Inflammatory macrophage treated with lipopolysaccharide for 1 hour (primary cell): ENCODE measurements at places on chromosomes 7 and 10.
A peak's percentile ranks its signal among the peaks of the same experiment; 100 is the strongest.

DNA sequence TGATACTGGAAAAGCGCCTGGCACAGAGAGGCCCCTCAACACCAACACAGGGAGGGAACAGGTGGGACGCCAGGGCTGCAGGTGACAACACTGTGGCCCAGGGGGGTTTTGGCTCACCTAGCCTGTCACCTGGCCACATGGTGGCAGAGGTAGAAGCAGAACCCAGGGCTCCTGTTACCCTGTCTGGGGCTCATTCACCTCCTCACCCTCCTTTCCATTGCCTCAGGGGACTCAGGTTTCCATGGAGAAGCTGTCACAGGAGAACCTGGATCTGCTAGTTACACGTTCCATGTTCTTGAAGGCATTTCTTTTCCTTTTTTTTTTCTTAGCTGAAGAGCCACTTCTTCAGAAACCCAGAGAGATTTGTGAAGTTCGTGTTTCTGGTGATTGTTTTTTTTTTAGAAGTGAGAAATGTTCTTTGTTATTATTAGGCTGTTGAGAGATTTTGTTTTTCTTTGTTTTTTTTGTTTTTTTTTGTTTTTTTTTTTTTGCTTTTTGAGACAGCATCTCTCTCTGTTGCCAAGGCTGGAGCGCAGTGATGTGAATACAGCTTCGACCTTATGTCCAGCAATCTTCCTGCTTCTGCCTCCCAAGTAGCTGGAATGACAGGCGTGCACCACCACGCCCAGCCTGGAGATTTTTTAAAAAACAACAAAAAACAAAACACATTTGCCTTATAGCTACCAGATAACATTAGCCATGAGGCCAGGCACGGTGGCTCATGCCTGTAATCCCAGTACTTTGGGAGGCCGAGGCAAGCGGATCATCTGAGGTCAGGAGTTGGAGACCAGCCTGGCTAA lies 16.0 kb downstream of the DENND2A start:
- DNase-seq = no peak

DNA sequence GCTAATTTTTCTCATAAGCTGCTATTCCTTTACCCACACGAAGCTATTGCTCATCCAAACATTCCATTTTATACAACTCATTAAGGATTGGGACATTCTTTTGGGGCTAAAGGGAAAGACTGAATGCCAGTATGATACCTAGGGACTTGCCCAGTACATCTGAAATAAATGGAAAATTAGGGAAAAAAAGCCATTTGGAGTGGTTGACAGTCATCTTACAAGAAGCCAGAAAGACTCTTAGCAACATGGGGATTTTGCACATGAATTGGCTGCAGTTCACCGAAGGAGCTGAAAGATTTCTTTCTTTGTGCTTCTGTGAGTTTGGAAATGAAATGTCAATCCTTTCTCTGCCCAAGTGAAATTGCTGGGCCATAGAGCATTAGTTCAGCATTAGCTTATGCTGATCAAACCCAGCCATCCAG lies 43.3 kb upstream of the MTURN start:
- DNase-seq = no peak

DNA sequence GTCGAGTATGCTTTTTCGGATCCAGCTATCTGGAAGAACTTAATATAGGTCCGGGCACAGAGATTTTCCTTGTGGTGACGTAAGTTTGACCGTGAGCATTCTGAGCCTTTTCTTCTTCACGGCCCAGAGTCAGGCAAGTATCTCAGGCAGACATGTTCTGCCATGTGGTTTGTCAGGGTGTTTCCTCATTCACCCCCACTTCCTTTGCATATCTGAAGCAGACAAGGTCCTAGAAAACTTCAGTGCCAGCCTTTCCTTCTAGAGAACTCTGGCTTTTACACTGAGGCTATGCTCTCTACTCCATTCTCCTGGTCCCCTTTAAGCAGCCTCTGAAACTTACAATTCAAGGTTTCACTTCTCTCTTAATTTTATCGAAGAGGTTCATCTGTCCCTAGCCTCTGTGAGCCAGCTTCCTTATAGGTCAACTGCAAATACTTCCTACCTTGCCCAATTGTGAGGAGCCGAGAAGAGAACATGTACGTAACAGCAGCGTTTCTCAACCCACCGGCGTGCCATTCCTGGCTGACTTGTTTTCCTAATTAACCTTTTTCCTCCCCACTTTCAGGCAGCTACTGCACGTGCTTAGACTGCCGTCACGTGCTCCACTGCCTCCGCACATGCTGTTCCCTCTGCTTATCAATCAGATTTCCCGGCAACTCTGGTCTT lies 47.3 kb downstream of the CDCA7L start:
- DNase-seq = peak; percentile 62

DNA sequence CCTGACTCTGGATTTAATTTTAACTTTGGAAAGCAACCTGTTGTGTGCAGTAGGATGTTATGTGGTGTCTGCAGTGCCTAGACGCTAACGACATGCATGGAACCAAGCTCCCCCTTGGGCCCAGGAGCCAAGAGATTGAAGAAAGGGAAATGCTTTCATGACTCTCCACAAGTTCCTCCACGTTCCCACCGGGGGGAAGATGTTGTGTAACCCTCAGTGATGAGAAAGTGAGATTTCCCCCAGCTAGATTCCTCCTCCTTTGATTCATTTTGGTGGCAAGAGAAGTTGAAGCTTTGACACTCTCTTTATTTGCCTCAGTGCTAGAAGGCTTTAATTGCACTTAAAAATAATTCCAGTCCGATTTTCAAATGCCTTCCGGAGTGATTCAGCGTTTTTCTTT lies 157.9 kb upstream of the INSYN2A start:
- DNase-seq = no peak

GRCh38 chr10:122637376-122637775 lies 62.3 kb downstream of the C10orf120 start:
- DNase-seq = no peak

- no peak for DNase-seq
Measured at GRCh38 chr10:11183015-11183414, 165.3 kb downstream of the CELF2 start.

DNA sequence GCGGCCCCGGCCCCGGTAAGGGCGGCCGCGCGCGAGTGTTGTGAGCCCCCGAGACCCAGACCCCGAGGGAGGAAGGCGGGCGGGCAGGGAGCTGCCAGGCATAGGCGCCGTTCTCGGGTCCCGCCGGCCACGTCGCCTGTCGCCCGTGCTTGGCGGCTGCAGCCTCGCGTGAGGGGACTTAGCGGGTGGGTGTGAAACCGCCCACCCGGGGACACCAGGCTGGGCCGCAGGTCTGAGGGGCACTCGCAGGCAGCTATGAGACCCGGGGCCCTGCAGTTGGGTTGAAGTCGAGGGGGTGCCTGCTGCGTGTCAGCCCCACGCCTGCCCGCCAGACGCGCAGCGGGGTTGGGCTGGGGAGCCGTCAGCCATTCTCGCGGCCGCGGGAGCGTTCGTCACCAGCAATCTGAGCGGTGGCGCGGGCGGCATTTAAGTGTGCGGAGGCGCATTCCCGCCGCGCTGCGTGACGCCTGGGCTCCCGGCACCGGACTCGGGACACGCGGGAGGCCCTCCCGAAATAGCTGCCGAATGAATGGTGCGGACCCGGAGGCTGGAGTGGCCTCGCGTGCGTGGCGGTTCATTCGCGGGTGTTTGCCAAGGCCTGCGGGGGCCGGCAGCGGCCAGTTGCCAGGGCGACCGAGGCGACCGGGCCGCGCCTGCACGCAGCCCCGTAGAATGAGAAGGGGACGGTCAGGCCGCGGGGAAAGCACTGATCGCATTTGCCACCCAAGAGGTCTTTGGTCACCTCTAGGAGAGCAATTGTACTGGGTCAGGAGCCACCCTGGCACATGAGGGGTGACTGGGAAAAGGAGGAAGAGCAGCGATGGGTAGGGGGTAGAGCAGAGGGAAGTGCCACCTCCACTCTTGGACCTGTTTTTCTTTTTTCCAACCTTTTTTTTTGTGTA lies 750 bp downstream of the ZNF398 start:
- peak; percentile 42 for DNase-seq

GRCh38 chr10:110612087-110612486 lies 32.0 kb upstream of the RBM20 start:
- peak; percentile 21 for DNase-seq

- DNase-seq = no peak
Measured at GRCh38 chr10:46000538-46000937, 28.2 kb downstream of the TIMM23 start.

GRCh38 chr10:4771554-4772201 lies 54.3 kb upstream of the AKR1E2 start:
- DNase-seq = no peak

DNA sequence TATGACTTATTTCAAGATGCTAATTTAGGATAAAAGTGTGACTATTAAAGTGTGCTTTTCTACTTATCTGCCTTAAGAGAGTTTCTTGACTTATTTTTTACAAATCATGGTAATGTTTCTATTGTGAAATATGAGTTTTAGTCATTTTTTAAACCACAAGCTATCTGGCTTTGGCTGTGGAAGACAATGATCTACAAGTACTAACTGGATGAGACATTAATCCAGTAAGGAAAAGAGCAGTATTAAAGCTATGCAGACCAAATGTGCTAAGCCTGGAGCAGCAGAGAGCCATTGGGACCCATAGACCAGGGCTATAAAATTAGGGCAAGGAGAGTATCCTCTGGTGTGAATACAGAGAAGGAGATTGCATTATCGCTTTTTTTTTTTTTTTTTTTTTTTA lies 92.4 kb downstream of the SEMA3A start:
- DNase-seq = no peak

DNA sequence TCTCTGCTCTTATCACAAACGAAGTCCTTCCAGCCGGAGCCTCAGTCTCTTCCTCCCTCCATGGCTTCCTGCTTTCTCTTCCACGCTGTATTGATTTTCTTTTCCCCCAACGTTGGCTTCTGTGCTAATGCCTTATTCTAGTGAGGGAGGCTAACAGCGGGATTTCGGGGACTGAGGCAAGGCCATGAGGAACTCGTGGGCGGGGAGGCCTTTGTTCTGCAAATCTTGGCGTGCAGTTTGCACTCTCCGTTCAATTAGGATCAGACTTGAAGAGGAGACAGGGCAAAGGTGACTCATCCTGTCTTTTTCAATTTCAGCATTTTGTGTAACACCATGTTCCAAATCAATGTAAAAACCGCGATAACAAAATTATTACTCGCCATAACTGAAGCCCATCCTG lies 25.3 kb downstream of the EN2 start:
- peak; percentile 43 for DNase-seq

DNA sequence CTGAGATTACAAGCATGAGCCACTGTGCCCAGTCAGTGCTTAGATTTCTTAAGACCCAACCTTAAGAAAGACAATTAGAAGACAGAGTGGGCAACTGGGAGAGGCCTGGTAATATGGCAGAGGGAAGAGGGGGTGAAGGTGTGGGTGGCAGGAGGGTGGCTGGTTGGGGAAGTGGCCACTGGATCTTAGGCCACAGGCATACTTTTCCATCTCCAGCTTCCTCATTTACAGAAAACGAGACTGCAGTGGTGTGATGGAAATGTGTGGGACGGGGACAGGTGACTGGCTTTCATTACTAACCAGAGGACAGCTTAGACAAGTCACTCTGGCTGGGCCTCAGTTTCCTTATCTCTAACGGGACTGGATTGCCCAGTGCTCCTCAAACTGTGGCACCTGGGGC lies 1.0 kb upstream of the FFAR4 start:
- DNase-seq = peak; percentile 80

DNA sequence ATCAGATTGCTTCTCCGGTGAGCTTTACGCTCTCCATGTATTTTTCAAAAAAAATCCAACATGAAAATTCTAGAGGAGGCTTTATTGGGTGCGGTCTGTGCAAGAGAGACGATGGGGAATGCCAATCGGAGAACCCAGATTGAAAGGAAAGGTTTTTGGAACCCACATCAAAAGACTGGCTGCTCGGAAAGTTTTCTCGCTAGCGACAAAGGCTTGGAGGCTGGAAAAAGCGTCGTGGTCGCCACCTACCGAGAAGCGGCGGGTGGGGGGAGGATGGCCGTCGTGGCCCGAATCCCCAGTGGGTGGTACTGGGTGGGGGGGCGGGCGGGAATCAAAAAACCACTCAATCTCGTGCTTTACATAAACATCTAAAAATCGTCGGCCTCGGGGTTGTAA lies 1.1 kb upstream of the GTF2I start:
- DNase-seq = peak; percentile 56

DNA sequence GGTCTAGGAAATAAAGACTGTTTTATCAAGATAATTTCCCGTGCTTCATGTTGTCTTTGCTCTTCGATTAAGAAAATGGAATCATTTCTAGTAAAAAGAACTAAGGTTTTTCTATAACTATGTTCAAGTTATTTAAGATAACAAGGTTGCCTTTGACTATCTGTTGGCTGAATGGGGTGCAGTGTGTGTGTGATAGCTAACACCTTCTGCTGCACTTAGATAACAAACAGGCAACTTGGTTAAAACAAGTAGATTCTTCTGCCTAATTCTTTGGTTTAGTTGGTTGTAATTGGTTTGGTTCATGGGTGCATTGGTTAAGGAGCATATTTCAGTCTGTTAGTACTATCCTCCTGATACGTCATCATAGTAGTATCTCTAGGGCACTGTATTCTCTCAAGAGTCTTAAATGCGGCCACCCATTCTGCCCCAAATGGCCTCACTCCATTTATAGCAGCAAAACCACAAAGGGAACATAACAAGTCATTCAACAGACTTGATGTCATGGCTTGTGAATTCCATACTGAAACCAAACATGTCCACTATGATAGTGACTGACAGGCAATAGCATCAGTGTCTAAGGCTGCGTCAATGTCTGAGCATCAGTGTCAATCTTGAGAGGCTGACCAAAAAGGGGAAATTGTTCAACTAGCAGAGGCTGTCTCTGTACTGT lies 55.7 kb downstream of the CCDC3 start:
- no peak for DNase-seq

DNA sequence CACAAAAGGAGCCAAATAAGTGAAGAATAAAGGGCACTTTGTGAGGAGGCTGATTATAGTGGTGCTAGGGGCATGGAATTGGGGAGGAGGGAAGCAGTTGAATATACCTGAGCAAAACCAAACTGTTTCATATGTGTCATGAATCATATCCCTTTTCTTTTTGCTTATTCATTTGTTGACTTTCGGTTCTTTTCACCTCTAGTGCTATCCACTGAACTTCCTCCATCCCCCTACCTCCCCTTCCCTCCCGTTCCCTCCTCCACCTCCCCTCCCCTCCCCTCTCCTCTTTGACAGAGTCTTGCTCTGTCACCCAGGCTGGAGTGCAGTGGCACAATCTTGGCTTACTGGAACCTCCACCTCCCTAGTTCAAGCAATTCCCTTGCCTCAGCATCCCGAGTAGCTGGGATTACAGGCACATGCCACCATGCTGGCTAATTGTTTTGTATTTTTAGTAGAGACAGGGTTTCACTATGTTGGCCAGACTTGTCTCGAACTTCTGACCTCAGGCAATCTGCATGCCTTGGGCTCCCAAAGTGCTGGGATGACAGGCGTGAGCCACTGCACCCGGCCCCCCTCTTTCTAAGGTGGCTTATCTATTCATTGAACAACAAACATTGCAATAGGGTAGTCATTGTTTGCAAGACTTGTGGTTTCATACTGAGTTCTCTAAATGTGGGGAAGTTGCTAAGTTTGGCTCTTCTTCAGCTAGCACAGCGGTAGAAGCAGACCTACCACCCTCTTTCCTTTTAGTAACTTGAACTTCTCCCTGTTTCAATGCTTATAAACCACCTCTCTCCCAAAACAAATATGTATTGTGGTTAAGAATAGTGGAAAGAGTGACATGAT lies 150.4 kb upstream of the PRPS1L1 start:
- peak; percentile 68 for DNase-seq
